ENCODE measurements at places on chromosomes 6 and 20.

- no peak for DNase-seq
These were observed 882 bp upstream of the FAM184A start for GRCh38 chr6:119079283-119079809.

- no peak for DNase-seq
These were observed 374.8 kb downstream of the QKI start for GRCh38 chr6:163789199-163789810.

GRCh38 chr6:5278047-5278446 lies 16.7 kb downstream of the FARS2 start:
- DNase-seq, result no peak

DNA sequence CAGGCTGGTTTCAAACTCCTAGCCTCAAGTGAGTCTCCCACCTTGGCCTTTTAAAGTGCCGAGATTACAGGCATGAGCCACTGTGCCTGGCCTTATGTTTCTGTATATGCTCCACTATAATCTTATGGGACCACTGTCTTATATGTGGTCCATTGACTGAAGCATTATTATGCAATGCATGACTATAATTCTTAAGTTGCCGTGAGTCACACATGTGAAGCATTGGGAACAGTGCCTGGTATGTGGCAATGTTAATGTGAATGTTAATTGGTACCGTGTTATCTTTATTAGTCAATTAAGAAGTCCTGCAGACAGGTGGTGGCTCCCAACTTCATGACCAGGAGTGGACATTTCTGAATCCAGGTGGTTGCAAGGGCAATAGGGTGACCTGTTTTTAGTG lies 14.7 kb upstream of the ASXL1 start:
- no peak for DNase-seq

DNA sequence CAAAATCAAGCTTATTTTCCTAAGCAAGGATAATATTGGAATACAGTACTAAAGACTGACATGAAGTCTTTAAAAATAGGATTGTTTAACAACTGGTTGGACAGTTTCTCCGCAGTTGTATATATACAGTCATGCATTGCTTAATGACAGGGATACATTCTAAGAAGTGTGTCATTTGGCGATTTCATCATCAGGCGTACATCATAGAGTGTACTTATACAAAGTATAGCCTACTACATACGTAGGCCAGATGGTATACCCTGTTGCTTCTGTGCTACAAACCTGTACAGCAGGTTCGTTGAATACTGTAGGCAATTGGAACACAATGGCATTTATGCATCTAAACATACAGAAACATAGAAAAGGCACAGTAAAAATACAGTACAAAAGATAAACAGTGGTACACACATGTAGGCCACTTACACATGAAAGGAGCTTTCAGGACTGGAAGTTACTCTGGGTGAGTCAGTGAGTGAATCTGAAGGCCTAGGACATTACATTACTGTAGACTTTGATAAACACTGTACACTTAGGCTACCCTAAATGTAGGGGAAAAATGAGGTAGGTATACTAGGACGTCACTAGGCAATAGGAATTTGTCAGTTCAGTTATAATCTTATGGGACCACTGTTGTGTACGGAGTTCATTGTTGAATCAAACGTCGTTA lies 20.1 kb downstream of the HECA start:
- no peak for DNase-seq

DNA sequence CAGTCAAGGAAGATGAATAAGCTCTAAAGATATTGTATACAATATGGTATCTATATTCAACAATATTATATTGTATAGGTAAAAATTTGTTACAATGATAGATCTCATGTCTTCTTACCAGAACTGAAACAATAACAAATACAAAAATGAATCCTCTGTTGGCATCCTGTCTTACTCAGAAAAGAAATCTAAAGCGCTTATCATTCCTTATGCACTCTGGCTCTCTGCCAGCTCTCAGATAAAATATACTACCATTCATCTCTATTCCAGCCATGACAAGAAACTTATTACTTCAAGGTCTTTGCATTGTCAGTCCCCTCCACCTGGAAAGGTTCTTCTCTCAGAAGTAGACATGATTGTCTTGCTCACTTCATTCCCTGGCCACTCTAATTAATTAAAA lies 138.6 kb downstream of the THEMIS start:
- no peak for DNase-seq

- DNase-seq, result peak; percentile 93
These were observed 62.7 kb upstream of the ELOVL5 start for GRCh38 chr6:53411451-53411850.

- DNase-seq, result no peak
These were observed 1068.0 kb upstream of the EPHA7 start for GRCh38 chr6:94487371-94487770.

- DNase-seq, result no peak
These were observed 148.0 kb downstream of the MANEA start for GRCh38 chr6:95725344-95725743.

DNA sequence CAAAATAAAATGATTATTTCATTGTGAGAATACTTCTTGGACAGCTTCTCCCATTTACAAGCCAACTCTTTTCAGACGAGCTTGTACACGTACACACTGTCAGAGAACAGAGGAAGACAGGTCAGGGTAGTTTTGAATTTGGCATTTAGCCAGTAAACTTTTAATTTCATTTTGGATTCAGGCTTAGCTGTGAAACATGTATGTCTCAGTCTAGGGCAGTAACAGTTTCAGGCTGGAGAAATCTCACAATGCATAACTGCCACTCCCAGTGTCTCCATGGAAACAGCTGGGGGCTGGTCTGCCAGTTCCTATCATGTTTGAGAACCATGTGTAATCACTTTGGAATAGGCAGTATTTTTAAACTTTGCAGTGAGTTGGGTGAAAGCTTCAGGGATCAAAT lies 22.0 kb upstream of the QKI start:
- no peak for DNase-seq

DNA sequence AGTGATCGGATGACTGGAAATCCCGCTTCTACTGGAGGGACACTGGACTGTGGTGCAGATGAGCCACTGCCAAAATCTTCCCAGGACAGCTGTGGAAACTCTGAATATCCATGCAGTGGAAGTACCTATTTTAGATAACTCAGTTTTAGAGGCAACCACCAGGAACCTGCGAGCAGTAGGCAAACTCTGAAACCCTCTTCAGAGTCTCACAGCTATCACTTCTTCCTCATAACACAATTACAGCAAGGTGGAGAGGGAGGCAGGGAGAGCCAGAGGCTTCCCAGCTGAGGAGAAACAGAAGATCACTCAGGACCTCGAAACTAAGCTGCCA lies 322.8 kb upstream of the NT5E start:
- no peak for DNase-seq

GRCh38 chr6:39056681-39057080 lies 8.1 kb downstream of the GLP1R start:
- DNase-seq, result no peak

GRCh38 chr20:2690213-2690612 lies 2.4 kb upstream of the EBF4 start:
- no peak for DNase-seq

- no peak for DNase-seq
These were observed 38.0 kb downstream of the TBC1D7 start for GRCh38 chr6:13290335-13290734.

GRCh38 chr6:20696676-20697075 lies 162.4 kb downstream of the CDKAL1 start:
- DNase-seq, result no peak

- no peak for DNase-seq
These were observed 261.2 kb downstream of the BMP7 start for GRCh38 chr20:57004951-57005933.

- DNase-seq, result no peak
These were observed 68.0 kb upstream of the HIVEP1 start for GRCh38 chr6:11944111-11944510.

DNA sequence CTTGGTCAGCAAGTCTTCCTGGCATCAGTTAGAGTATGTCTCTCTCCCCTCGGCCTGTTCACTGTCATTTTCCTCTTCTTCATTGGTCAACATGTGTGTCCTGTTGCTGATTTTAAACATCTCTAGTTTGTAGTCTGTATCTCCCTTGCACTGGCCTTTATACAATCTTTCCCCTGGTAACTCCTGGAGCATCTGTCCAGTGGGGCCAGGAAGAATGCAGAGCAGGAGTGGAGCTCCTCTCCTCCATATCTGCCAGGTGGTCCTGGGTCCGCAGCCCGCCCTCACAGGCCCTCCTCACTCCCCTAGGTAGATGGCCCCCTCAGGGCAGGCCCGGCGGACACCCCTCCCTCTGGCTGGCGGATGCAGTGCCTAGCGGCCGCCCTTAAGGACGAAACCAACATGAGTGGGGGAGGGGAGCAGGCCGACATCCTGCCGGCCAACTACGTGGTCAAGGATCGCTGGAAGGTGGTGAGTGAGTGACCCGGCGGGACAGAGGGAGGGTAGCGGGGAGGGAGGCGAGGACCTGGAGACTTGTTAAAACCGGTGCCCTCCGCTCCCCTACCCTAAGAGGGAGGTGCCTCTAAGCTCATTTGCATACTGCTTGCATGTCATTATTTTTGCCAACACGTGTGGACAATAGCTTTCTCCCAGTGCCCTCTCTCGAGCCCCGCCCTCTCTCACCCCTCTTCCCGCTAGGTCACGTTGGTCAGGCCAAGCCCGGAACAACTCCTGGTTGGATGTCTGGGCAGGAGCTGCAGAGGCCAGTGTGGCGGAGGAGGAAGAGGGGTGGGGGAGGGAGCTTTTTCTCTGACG lies 3.2 kb downstream of the TTBK1 start:
- DNase-seq, result peak; percentile 56

DNA sequence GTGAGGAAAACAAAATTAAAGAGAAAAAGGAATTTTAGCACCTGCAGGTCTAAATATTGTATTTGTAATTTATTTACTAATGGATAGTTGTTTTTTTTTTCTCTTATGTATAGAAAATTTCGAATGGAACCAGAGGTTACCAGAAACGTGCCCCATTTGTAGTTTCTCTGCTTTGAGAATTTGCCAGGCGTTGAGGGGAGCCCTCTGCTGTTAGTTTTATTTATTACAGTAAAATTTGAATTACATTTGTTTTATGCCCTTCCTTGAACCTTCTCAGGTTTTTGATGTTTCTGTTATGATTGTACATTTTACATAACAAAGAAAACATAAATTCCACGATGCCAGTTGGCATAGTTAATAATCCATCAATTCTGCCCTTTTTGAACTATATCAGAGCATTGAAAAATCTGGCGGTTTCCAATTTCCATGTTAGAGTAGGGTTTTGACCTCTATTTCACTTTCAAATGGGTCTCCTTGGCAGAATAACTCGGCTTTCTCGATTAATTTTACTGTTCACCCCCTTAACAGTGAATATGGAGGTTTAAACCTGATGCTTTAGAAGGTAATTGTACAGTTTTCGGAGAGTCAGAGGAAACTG lies 35.1 kb upstream of the RFPL4B start:
- DNase-seq, result no peak

GRCh38 chr6:154353626-154354025 lies 3.0 kb downstream of the IPCEF1 start:
- DNase-seq, result no peak

DNA sequence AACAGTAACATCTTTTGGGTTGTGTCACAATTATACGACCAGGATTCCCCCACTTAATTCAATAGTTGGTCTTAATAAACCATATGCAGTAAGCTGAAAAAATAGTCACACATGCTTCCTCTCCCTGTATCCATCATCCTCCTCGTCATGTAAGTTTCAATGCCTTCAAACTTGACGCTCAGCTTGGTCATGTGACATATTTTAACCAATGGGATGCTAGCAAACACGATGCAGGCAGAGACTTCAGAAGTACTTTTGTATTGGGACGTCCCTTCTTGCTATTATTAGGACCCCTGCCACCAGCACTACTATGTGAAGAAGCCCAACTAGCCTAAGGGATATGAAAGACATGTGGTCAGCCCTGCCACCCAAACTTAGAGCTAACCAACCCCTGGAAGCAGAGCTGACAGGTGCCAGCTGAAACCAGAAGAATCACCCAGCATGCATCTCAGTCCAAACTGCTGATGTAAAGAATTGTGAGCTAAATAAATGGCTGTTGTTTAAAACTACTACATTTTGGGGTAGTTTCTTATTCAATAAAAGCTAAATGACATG lies 49.3 kb downstream of the CGA start:
- no peak for DNase-seq

- DNase-seq, result no peak
These were observed 684.4 kb upstream of the CITED2 start for GRCh38 chr6:140058863-140059262.

GRCh38 chr6:14763139-14763538 lies 482.7 kb upstream of the JARID2 start:
- DNase-seq, result no peak

DNA sequence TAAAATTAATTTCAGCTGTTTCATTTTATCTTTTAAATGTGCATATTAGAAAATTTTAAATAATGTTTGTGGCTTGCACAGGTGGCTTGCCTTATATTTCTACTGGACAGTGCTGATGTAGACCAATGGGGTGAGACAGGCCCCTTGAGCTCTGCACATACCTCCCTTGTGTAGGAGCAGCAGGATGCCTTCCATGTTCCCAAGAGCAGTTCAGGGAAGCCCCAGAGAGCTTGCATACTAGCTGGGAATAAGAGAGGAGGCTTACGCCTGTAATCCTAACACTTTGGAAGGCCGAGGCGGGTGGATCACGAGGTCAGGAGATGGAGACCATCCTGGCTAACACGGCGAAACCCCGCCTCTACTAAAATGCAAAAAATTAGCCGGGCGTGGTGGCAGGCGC lies 61.4 kb downstream of the RFPL4B start:
- DNase-seq, result no peak

DNA sequence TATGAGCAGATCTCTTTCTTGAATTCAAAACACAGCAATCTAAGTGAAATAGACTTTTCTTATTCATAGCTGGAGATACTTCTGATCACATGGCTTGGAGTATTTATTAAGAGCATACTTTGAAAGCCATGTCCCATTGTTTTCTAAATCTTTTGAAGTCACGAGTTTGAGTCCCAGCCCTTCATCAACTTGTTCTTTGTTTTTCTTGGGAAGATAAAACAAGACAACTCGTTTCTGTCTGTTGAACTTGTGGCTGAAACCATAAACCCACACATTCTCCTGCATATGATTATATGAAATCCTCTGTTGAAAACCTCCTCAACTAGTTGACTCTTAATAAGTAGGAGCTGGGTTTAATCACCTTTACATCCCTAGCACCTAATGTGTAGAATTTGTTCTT lies 3.3 kb downstream of the RNF144B start:
- no peak for DNase-seq

DNA sequence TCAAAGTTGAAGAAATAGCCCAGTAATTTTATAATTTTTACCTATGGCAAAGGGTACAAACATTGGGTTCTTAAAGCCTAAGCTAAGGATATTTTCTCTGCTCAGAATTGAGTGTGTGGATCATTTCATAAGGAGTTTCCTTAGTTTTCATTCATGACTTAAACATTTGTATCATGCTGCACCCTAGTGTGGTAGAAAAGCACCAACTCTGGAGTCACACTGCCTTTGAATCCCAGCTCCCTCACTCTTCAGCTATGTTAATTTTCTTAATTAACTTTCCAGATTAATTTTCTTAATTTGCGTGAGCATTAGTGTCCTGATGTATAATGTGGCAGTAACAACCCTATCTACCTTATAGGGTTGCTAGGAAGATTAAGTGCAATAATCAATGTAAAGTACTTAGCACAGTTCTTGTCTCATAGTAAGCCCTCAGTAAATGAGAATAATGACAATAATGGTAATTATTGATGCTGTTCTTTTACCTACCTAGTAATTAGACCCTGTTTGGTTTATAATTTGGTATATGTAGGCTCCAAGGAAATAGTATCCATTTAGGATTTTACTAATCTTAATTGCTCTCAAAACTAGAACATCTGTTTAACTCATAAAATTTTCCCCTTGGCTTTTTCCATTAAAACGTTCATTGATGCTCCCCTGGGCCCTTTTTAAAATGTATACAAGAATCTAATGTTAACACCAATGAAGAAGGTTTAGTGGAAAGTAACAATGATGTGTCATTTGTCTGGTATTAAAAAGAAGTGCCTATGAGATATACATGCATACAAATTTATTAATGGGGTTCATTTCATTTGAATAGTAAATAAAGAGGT lies 31.6 kb downstream of the DSE start:
- DNase-seq, result no peak
